ENCODE measurements at places on chromosomes 5 and 9.

DNA sequence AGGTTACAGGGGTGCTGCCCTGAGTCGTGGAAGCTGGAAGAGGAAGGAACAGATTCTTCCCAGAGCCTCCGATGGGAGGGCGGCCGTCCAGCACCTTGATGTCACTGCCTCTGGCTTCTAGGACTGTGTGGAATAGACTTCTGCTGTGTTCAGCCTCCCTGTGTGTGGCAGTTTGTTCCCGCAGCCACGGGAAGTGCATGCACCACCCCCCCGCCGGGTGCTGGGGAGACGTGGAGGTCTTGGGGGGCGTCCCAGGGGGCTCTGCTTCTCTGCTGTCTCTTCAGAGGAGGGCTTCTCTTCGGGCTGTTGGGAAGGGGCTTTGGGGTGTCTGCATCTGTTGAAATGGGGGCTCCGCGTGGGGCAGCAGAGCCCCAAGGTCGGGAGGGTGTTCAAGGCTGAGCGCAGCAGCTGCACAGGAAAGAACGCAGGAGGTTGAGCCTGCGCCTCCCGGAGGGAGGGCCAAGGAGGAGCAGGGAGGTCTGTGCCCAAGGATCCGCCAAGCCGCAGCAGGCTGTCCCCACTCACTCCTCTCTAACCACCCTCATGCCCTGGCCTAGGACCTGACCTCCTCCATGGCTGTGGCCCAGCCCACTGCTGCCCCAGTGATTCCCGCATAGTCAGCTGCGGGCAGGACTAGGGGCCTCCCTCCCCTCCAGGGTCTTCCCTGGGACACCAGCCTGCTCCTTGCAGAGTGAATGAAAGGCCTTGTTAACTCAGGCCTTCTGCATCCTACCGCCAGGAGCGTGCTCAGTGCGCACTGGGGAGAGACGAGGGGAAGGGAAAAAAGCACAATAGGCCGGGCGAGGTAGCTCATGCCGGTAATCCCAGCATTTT, 45.0 kb downstream of the ROPN1L start:
- DNase-seq, result no peak

DNA sequence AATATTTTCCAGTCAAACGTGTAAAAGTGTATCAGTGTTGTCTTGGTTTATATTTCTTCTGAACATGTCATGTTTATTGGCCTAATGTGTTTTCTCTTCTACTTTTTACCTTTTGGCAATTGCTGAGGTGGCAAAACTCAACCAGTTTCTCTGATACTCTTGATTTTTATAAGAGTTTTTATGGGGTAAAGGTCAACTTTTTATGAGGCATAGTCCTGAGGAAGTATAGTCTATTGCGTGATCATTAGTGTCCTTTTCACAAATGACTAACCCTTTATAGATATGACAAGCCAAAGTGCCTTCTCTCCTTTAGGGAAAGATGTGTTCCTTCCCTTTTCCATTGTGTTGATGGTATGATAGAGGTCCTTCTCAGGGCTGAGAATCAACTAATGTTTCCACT, 32.9 kb downstream of the OCLN start:
- no peak for DNase-seq

- no peak for DNase-seq
These were observed 65.7 kb upstream of the BASP1 start for GRCh38 chr5:17151686-17152085.

DNA sequence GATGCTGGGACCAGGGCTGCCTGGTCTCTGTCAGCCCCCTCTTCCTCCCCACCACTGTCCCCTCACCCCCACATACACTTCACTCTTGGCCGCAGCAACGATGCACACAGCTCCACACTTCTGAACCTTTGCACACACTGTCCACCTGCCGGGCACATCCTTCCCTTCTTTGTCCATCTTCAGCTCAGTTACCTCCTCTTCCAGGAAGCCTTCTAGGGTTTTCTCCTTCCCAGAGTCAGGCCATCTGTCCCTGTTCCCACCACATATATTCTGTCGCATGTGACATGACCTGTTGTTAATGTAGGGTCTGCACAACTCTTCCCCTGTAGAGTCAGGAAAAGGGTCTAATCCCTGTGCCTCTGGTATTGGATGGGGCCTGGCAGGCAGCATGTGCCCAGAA, 38.6 kb upstream of the PHYKPL start:
- no peak for DNase-seq

GRCh38 chr5:73233053-73233460, 60.1 kb downstream of the TMEM174 start:
- DNase-seq, result no peak

DNA sequence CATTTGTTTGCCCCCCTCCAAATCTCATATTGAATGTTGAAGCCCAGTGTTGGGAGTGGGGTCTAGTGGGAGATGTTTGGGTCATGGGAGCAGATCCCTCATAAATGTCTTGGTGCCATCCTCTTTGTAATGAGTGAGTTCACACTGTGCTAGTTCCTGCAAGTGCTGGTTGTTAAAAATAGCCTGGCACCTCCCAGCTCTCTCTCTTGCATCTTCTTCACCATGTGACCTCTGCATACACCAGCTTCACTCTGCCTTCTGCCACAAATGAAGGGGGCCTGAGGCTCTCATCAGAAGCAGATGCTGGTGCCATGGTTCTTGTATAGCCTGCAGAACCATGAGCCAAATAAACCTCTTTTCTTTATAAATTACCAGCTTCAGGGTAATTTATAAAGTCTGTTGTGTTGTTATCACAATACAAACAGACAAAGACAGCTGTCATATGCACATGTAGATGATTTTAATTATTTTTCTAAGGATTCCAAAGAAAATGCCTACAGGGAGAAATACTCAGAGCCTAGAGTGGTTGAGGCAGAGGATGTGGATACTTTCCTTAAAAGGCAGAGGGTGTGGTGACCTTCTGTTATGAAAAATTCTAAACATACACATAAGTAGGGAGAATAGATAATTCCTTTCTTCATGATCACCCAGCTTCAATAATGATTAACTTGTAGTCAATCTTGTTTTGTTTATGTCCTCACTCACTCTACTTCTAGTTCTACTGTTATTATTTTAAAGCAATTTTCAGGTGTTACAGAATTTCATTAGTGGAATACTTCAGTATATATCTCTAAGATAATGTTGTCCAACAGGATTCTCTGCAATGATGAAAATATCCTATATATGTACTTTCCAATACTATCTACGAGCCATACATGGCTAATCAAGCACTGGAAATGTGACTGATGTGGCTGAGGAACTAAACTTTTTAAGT, 75.1 kb upstream of the RANBP6 start:
- no peak for DNase-seq

All from effector CD8-positive, alpha-beta T cell (primary cell).